ENCODE measurements at places on chromosomes 12 and 14.

- DNase-seq: no peak
These were observed 22.5 kb upstream of the AKAP6 start for GRCh38 chr14:32306549-32306948.

- no peak for DNase-seq
These were observed 167.3 kb upstream of the TMCC3 start for GRCh38 chr12:94817695-94818075.

- no peak for DNase-seq
These were observed 5.1 kb downstream of the ARF6 start for GRCh38 chr14:49897965-49898364.

DNA sequence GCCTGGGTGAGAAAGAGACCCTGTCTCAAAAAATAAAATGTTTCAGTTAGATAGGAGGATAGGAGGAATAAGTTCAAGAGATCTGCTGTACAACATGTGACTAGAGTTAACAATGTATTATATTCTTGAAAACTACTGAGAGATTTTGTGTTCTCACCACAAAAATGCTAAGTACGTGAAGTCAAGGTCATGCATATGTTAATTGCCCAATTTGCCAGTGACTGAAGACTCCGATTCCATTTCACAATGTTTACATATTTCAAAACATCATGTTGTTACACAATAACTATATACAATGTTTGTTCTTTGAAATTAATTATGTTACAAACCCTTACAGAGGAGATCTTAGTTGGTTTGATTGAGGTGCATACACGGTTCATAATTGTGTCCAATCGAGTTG, 52.1 kb downstream of the SLC15A4 start:
- DNase-seq: no peak

- peak; percentile 26 for DNase-seq
These were observed 23.5 kb upstream of the C12orf50 start for GRCh38 chr12:88052686-88053085.

GRCh38 chr12:124681779-124682391, 114.5 kb upstream of the NCOR2 start:
- no peak for DNase-seq

- DNase-seq: no peak
These were observed 358.9 kb downstream of the PAWR start for GRCh38 chr12:79331870-79332269.

GRCh38 chr14:93976477-93977057, at the start of gene ASB2:
Gene ASB2 (minus strand): TSS chr14:93976570. CDS start chr14:93964539, 12,031 bp downstream.
- DNase-seq: no peak

- no peak for DNase-seq
These were observed 293.6 kb downstream of the RMST start for GRCh38 chr12:97756066-97756666.

DNA sequence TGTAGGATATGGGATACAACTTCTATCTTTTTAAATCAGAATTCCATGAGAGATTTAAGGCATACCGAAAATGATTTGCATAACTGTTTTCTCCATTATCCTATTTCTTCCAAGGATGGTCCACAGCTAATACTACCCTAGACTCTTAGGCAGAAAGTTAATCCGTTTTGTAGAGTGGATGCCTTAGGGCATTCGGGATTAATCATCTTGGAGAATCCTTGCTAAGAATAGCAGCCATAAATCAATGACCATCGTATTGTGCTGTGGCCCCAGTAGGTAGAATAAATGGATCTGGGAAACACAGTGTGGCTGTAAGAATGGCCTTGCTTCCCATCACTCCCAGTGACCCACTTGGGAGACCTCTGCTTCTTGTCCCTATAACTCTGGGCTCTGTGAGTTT, 99.6 kb downstream of the SSPN start:
- no peak for DNase-seq

GRCh38 chr14:38941488-38941887, 161.5 kb downstream of the SEC23A start:
- no peak for DNase-seq

- no peak for DNase-seq
These were observed 11.7 kb upstream of the CCDC177 start for GRCh38 chr14:69586404-69586803.

- DNase-seq: no peak
These were observed 144.2 kb upstream of the C14orf180 start for GRCh38 chr14:104435147-104436046.

DNA sequence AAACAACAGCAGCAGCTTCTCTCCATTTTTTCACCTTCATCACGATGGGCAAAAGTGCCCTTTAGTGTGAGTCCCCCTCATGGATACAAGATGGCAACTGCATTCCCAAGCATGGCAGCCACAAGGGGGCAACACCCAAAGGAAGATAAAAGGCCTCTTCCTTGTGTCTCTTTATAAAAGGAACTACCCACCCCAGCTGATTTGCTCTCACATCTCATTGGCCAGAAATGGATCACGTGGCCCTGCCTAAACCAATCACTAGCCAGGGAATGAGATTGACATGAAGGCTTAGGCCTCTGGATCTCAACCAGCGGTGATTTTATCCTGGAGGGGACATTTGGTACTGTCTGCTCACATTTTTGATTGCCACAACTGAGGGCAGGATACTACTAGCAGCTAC, 21.9 kb upstream of the IFT81 start:
- no peak for DNase-seq

DNA sequence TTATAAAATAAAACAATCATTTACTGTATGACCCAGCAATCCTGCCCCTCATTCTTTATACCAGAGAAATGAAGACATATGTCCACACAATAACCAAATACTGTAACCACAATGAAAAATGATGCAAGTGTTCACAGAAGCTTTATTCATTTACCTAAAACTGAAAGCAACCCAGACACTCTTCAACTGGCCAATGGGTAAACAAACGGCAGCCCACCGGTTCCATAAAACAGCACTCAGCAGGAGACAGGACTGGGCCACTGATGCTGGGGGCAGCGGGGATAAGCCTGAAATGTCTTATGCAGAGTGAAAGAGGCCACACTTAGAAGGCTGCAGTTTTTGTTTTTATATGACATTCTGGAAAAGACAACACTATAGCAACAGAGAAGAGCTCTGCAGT, 15.1 kb downstream of the DDX51 start:
- no peak for DNase-seq

- DNase-seq: peak; percentile 61
These were observed 200.1 kb upstream of the TMTC1 start for GRCh38 chr12:29983851-29984250.

GRCh38 chr12:29710104-29710503, 73.6 kb downstream of the TMTC1 start:
- peak; percentile 96 for DNase-seq

DNA sequence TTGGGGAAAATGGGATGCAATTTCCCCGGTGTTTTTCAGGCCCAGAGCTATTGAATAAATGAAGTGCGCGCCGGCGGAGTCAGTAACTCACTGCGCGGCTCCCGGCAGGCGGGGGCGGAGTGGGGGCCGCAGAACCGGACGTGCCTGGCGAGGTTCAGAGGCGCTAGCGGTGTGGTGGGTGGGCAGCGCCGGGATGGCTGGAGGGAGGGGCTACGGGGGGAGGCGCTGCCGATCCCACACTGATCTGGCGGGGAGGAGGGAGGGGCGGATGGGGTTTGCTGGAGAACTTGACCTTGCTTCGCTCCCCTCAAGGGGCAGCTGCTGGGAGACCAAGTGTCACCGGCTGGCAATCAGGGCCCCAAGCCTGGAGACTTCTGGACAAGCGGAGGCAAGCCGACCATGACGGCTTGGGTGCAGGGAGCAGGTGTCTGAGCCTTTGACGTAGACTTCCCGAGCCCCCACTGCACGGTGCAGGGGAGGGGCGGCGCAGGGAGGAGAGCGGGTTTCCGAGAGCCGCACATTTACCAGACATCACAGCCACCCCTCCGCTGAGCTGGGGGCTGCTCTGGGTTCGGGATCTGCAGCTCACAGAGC, 174.1 kb upstream of the RTL1 start:
- DNase-seq: peak; percentile 72

GRCh38 chr14:36662543-36663403, 1.1 kb downstream of the PAX9 start:
- peak; percentile 51 for DNase-seq

DNA sequence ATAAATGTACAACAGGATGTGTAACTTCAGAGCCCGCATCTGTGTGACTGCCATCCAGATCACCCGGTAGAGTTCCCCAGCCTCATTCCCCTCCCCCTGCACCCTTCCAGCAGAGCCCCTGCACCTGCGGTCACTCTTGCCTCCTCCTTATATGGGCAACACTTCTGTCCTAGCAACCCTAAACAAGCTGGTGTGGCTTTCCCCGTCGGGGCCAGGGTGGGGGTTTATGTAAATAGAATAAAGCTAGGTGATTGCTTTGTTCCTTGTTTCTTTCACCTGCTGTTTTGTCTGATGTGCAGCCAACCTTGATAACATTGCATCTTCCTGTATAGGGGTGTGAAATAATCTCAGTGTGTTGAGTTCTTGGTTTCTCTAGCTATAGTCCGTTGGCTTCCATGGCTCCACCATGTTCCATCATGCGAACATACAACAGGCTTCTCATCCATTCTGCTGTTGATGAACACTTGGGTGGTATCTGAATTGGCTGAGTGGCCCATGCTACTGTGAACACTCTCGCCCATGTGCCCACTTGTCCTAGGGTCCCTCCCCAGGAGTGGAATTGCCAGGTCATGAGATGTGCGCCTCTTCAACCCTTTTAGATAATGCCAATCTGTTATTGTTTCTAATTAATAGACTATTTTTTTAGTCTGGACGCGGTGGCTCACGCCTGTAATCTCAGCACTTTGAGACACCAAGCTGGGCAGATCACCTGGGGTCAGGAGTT, 102.2 kb downstream of the KIF26A start:
- peak; percentile 86 for DNase-seq

GRCh38 chr14:53790731-53791500, 165.7 kb downstream of the BMP4 start:
- DNase-seq: no peak

DNA sequence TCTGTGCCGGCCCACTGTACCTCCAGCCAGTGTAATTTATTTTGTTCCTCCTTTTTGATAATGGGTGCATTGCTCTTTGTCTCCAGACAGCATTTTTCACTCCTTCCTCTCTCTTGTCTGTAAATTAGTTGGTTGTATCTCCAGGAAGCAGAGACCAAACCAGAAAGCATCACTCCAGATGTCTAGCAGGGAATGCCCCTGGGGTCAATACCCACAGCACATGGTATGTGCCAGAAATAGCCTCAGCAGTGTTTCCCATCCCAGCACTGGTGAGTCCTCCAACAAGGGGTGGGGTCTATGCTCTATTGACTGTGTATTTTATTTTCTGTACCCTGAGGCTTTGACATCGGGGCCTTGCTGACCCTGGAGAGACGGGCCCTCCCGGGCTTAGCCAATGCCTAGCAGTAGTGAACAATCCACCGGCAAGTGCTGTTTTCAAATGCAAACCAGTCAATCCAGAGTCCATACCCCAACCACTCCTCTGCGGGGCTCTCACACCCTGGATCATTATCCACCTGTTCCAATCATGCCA, 50.2 kb upstream of the FZD10 start:
- DNase-seq: no peak

- DNase-seq: no peak
These were observed 209.7 kb upstream of the FAR2 start for GRCh38 chr12:28939427-28939826.

DNA sequence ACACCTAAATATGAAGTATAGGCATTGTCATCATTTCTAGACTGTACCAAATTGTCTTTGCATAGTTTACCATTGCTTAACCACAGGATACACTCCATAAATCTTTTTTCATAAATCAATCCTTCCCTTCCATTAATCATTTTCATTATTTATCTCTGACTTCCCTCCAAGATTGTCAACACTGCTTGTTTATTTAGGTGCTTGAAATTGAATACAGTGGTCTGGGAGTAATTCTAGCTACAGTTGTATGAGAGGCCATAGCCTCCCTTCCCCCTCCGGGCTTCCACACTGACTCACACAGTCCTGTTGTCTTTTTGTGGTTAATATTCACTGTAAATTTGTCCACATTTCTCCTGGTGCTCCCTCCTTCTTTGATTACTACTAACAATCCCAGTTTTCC, 114.2 kb upstream of the ARID2 start:
- peak; percentile 60 for DNase-seq

DNA sequence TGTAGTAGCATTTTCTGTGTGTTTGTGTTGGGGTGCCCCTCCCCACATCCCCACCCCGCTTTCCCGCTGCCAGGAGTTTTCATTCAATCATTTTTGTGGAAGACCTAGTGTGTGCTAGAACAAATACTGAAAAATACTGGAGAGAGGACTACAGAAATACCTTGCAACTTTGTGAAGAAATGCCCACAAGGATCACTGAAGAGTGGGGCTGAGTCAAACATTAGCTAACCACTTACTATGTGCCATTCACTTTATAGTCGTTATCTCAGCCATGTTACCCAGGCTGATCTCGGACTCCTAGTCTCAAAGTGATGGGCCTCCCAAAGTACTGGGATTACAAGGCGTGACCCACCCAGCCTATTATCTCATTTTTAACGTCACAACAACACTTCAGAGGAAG, 559 bp upstream of the LMBR1L start:
- DNase-seq: no peak

- DNase-seq: no peak
These were observed 2.4 kb downstream of the EMP1 start for GRCh38 chr12:13198876-13199275.

- no peak for DNase-seq
These were observed 141.4 kb downstream of the ADGRD1 start for GRCh38 chr12:131094831-131095805.

GRCh38 chr14:96091149-96091693, 52.1 kb downstream of the C14orf132 start:
- DNase-seq: peak; percentile 47

GRCh38 chr14:68399971-68400370, 392.9 kb downstream of the ZFP36L1 start:
- DNase-seq: no peak

DNA sequence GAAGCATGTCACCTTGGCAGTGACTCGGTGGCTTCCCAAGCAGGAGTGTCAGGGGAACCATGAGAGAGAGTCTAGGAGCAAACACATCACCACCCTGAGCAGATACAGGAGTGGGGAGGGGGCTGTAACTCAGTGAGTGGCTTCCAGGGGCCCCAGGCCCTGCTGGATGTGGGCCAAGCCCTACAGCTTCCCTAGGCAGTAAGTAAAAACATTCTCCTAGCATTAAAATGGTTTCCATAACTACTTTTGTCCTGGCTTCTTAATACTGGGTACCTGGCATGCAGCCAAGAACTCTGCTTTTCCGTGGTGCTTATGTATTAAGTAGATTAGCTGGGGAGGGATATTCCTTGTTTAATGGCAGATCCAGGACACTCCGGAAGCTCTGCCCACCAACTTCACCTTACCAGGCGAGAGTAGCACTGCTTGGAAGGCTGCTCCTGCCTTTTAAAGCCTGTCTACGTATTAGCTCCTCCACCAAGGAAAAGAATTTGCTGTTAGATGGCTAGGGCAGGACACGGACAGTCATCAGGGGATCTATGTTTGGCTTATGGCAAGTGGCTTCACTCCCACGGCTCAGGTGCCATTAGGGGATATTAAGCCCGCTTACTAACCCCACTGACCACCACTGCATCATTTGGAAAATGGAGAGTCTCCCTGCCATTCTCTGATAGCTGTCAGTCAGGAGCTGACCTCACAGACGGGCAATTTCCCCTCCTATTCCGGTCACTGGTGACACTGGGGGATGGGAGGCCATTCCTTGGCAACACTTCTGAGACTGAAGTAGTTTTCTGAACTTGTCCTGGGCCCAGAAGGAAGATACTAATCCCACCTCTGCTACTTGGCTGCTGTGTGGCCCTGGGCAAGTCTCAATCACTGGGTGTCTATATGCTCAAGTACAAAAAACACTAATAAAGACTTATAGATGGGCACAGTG, 22.8 kb downstream of the OTUB2 start:
- peak; percentile 90 for DNase-seq
